ENCODE measurements at places on chromosomes 7 and 10.

GRCh38 chr7:26868841-26869495 lies 4.6 kb upstream of the SKAP2 start:
- DNase-seq, result no peak

DNA sequence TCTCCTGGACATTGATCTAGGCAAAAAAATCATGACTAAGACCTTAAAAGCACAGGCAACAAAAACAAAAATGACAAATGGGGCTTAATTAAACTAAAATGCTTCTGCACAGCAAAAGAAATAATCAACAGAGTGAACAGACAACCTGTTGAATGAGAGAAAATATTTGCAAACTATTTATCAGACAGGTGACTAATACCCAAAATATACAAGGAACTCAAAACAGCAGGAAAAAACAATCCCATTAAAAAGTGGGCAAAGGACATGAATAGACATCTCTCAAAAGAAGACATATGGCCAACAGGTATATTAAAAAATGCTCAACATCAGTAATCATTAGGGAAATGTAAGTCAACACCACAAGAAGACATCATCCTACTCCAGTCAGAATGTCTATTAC lies 166.8 kb downstream of the MTERF1 start:
- DNase-seq, result no peak

DNA sequence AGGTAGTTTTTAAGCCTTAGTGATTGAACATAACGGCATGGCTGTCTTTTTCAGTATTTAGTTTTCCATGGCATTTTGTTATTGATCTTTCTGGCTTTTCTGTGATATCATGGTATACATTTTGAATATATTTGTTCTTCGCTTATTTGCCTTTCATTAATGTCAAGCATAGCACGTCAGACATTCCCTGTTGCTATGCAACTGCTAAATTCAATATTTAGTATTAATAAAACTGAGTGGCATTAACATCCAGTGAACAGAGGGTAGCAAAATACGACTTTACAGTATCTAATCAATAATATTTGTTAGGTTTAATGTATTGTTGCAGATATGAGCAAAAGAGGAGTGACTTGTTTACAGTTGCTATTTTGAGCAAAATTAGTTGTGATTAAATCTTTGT lies 72.5 kb downstream of the LCOR start:
- DNase-seq, result no peak

GRCh38 chr10:28913436-28914237 lies 236.3 kb downstream of the BAMBI start:
- peak; percentile 44 for DNase-seq

DNA sequence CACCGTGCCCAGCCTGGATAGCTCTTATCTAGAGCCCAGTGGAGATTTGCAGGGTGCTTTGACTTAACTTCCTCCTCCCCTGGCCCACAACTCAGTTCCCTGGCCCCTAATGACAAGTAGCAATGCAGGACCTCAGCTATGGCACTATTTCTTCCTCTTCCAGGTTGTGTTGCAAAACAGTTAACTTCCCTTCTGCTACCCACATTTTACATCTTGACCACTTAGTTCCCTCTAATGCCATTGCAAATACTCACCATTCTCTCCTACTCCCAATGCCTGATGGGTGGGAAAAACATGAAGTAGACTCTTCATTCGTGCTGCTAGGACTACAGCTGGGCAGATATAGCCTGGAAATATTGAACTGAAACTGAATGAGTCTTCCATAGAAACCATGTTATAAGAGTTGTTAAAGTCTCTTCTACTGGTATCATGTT lies 39.1 kb upstream of the FGL2 start:
- DNase-seq, result no peak
